ENCODE measurements at places on chromosomes 11 and 22.

- DNase-seq = peak; percentile 27
Measured at GRCh38 chr11:134949121-134950090, 537.4 kb upstream of the B3GAT1 start.

- no peak for DNase-seq
Measured at GRCh38 chr22:46650078-46650810, 30.1 kb downstream of the GRAMD4 start.

DNA sequence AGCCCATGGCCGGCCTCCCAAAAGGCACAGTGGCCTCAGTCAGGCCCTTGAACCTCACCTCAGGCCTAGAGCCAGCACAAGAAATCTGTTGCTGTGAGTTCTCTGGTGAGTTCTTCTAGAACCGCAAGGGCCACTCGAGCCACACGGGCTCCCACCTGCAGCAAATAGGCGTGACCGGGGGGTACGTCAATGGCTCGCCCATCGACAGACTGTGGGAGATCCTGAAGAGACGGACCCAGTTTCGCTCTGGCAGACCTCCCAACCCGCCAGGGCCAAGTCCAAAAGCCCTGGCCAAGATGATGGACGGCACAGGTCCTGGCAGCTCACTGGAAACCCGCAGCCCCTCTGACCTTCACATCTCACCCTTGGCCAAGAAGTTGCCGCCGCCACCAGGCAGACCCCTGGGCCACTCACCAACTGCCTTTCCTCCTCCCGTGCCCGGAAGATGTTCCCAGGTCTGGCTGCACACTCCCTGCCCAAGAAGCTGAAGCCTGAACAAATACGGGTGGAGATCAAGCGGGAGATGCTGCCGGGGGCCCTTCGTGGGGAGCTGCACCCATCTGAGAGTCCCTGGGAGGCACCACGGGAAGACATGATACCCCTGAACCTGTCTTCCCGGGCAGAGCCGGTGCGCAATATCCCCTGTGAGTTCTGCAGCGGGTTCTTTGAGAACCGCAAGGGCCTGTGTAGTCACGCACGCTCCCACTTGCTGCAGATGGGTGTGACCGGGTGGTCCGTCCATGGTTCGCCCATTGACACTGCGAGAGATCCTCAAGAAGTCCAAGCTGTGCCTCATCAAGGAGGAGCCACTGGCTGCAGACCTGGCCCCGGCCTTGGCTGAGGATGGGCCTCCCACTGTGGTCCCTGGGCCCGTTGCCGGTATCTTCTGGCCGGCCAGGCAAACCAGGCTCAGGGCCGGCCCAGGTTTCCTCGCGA lies 544.2 kb upstream of the CCDC179 start:
- no peak for DNase-seq

GRCh38 chr22:36107436-36107835 lies 53.1 kb downstream of the APOL3 start:
- no peak for DNase-seq

GRCh38 chr22:49720279-49720959 lies 107.3 kb downstream of the BRD1 start:
- no peak for DNase-seq

GRCh38 chr11:27646051-27646818 lies 54.0 kb downstream of the BDNF start:
- no peak for DNase-seq

DNA sequence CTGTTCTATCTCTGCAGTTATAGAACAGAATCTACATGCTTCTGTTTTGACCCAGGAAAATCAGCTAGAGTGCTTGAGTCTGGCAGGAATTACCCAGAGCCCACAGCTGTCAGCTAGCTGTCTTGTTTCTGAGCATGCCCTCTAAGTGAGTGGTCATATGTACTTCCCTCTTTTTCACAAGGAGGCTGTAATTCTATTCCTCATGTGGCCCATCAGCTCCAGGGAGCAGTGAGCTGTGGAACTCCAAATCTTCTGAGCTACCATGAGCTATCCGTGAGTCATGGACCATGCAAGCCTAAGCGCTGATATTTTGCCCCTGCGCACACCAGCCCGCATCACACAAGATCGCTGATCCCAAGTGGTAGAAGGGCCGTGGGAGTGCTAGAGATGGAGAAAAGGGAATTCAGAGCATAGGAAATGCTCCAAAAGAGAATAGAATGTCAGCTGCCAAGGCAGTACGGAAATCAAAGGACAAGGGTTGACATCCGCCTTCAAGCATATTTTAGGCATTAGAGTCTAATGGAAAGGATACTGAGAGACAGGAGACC lies 5.4 kb downstream of the FJX1 start:
- no peak for DNase-seq

DNA sequence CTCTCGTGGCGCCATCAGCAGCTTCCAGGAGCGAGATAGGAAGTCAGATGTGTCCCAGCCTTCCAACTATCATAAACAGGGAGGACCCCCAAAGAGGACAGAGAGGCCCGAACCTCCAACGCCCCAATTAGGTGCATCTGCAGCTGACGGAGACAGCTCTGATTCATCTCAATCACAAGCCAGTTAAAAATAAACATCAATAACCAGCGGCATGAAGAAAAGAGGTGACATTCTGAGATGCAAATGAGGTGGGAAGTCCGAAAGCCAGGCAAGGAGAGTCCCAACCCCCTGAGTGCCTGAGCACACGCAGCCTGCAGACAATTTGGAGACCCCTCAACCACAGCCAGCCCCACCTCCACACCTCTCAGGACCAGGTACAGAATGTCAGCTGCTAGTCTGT lies 28.1 kb upstream of the IGSF9B start:
- no peak for DNase-seq

GRCh38 chr11:56624661-56625110 lies 10.0 kb upstream of the OR5M1 start:
- DNase-seq = peak; percentile 1

DNA sequence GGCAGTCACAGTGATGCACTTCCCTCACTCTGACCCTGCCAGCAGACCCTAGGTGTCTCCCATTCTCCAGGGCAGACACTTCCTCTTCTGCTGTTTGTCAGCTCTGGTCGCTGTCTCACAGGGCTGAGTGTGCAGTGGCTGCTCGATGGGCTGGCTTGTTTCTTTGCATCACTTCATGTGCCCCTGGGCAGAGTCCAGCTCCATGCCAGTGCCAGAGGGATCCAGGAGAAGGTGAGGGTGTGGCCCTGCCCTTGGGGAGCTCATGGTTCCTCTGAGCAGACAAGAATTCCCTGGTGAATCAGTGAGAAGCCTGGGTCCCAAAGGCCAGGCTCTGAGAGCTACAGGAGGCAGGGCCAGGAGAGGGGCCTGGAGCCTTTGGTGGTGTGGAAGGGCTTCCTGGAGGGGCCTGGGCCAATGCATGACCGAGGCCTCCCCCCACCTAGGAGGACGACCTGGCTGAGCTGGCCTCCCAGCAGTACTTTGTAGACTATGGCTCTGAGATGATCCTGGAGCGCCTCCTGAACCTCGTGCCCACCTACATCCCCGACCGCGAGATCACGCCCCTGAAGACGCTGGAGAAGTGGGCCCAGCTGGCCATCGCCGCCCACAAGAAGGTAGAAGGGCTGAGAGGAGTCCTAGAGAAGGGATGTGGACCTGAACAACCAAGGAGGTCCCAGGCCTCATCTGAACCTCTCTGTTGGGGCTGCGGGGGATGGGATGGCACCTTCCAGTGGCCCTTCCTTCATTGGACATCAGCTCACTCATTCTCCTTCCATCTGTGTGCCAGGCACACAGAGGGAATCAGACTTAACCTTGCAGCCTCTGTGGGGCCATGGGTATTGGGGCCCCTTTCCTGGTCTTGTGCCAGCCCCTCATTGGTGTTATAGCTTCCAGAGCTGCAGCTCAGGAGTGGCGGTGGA lies 66.1 kb downstream of the MYO7A start:
- no peak for DNase-seq

- no peak for DNase-seq
Measured at GRCh38 chr11:105215528-105215927, 76.0 kb upstream of the CARD18 start.

DNA sequence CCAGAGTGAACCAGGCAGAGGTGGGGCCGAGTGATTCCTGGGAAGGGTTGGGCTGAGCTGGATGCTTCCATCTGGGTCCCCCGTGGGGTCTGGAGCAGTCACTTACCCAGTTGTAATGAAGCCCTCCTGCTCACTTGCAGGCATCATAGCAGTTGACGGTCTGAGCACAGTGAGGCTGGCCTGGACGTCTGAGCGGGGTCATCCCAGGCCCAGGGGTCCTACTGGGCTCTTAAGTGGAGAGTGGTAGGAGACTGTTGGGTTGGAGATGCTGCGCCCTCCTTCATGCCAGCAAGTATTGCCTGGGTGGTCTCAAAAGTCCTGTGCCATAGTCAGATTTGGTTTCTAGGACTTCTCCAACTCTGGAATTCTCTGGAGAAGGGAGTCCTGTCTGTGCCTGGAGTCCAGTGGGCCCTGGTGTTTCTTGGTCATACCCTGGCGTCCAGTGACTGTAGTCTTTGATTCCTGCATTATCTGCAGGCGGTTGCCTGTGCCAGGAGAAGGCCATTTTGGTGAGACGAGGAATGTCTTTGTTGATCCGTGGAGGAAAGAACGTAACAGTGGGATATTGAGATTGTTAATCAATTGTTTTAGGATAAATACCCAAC lies 82.3 kb downstream of the TBC1D22A start:
- DNase-seq = no peak

GRCh38 chr11:70495351-70496310 lies 97.3 kb downstream of the CTTN start:
- no peak for DNase-seq

GRCh38 chr11:128727796-128728431 lies 34.0 kb downstream of the FLI1 start:
- no peak for DNase-seq

GRCh38 chr11:125593114-125593820 lies 615 bp downstream of the STT3A start:
- no peak for DNase-seq

GRCh38 chr22:44801476-44801875 lies 49.1 kb downstream of the ARHGAP8 start:
- no peak for DNase-seq

- DNase-seq = peak; percentile 66
Measured at GRCh38 chr11:9489080-9489765, 28.4 kb downstream of the ZNF143 start.

GRCh38 chr11:66888282-66888681 lies 31.4 kb downstream of the LRFN4 start:
- no peak for DNase-seq

GRCh38 chr22:26134654-26135330 lies 34.5 kb upstream of the SEZ6L start:
- no peak for DNase-seq

- DNase-seq = no peak
Measured at GRCh38 chr11:12989428-12990161, 19.5 kb upstream of the RASSF10 start.

GRCh38 chr11:2561696-2562581 lies 117.1 kb downstream of the KCNQ1 start:
- DNase-seq = no peak

- DNase-seq = no peak
Measured at GRCh38 chr11:13881226-13881905, 81.2 kb upstream of the SPON1 start.

- DNase-seq = no peak
Measured at GRCh38 chr11:27626938-27627586, 73.2 kb downstream of the BDNF start.

DNA sequence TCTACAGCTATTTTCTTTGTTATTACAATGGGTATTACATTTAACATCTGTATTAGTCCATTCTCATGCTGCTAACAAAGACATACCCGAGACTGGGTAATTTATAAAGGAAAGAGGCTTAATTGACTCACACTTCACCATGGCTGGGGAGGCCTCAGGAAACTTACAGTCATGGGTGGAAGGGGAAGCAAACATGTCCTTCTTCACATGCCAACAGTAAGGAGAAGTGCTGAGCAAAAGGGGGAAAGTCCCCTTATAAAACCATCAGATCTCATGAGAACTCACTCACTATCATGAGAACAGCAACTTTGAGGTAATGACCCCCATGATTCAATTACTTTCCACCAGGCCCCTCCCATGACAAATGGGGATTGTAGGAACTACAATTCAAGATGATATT lies 16.5 kb upstream of the KMT5B start:
- no peak for DNase-seq

DNA sequence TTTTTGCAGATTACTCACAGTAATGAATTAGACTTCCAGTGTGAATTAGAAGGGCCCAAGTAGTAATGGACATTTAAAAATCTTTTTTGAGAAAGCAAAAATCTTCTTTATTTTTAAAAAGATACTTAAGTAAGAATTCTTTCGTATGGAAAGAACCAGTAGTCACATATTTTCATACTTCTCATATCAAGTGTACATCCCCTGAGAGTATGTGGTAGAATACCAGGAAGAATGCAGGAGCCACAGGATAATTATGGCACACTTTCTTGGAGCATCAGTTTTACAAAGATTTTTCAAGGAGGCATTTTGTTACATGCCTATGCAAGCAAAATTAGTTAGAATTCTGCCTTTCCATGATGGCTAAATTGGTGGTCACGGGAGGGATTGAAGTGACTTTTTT lies 28.1 kb downstream of the POLD3 start:
- DNase-seq = peak; percentile 18

DNA sequence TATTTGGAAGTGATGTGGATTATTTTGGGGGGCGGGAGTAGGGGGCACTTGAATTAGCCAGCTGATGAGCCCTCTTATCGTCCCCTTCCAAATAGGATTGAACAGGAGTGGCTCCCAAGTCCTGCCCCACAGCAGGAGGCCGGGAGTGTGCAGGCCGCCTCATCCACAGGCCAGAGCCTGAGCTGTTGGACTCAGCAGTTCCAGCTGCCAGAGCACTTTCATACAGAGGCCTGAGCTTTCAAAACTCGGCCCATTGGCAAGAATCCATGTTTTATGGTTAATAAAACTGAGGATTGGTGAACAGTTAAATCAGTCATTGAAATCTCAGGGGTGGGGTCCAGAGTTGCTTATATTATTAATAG lies 9.6 kb downstream of the FAM118A start:
- DNase-seq = no peak

- DNase-seq = no peak
Measured at GRCh38 chr11:14914536-14914935, 22.5 kb upstream of the CYP2R1 start.

- DNase-seq = no peak
Measured at GRCh38 chr11:5298451-5298850, 3.3 kb downstream of the OR51B4 start.

DNA sequence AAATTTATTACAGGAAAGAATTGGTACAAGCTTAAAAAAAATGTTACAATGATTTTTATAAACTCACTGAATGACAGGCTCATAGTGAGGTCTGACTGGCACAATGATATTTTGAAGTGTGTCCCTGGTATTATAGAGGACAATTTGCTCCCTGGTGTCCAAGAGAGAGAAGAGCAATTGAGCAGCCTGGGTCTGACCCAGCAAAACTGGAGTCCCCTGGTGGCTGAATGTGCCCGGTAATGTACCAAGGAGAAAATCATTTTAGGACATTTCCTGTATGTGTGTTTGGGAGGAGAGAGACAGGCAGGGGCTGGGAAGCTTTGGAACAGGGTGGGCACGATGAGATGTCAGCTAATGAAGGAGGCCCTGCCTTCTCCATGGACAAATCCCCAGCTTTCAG lies 125.3 kb downstream of the APOL5 start:
- DNase-seq = no peak

DNA sequence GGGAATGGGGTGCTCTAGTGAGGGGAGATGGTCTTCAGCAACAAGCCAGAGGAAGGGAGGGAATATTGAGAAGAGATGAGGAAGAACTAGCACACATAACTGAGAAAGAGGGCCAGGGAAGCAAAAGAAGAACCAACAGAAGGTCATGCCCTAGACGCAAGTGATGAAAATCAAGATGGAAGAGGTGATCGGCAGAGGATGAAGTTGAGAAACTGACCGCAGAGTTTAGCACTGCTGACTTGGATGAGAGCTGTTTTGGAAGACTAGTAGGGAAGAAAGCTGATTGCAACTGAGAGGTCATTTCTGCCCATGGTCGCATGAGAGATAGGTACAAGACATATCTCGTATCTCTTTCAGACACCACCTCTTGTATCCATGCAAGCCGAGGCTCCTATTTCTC lies 2.9 kb downstream of the SPINDOC start:
- DNase-seq = no peak
